ENCODE measurements at places on chromosomes 5 and 9.

DNA sequence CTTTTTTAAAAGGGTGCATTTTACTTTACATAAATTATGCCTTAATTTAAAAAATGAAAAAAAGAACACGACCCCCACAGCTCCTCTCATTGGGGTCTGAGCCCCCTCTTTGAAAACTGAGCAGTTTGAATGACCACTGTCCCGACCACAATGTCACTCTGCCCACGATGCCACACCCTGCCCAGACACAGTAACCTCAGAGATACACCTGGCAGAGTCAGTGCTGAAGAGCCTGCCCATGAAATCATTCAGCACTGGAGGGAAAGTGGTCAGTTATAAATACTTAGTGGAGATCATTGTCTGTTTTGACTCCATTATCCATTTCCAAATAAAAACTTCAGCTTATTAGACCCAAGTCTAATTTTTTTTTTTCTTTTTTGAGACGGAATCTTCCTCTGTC lies 49.3 kb downstream of the DNAJC21 start:
- DNase-seq: no peak

DNA sequence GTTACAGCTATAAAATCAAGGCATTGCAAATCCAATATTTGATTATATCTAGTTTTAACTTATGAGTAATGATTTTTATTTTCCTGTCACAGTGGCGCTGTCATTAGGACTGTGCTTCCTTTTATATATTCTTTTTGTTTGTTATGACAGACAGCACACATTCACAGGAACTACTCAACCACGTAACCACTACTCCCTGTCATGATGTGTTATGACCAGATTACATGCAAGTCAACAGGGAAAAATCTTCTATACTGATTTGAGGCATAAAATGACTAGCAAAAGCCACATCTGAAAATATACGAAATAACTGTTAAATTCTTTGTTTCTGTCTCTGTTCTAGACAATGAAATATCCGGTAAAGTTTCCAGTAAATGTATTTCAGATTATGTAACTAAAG lies 25.4 kb downstream of the SREK1 start:
- DNase-seq: no peak

GRCh38 chr5:119829341-119829740 lies 200.0 kb downstream of the FAM170A start:
- no peak for DNase-seq

DNA sequence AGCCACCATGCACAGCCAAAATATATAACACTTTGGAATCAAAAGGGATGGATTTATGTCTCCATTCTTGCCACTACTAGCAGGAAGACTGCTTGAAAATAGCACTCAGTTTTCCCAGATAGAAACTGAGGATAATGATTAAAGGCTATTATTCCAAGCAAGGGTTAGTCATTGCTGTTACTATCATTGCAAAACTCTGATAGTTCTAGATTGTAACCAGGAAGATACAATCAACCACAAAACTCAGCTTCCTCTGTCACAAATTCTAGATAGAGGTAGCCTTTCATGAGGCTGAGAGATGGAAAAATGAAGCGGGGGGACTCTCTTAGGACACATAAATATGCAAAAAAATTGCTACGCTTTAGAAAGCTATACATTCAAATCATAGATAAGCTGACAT lies 3.1 kb downstream of the ANXA1 start:
- DNase-seq: no peak

DNA sequence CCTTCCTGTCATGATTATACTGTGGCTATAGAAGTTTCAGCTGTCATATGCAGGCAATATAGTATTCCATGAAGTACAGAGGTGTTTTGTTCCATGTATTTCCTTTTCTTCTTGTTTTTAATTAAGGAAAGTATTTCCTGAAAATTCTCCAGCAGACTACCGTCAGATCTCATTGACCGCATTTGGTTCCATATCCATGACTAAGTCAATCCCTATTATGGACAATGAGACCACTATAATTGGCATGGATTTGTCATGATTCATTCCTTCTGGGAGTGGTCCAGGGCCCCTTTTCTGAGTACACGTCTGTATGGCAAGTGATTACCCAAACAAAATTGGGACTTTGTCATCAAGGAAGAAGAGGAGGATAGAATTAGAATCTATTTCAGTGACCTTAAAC lies 283.2 kb upstream of the CLINT1 start:
- DNase-seq: no peak

DNA sequence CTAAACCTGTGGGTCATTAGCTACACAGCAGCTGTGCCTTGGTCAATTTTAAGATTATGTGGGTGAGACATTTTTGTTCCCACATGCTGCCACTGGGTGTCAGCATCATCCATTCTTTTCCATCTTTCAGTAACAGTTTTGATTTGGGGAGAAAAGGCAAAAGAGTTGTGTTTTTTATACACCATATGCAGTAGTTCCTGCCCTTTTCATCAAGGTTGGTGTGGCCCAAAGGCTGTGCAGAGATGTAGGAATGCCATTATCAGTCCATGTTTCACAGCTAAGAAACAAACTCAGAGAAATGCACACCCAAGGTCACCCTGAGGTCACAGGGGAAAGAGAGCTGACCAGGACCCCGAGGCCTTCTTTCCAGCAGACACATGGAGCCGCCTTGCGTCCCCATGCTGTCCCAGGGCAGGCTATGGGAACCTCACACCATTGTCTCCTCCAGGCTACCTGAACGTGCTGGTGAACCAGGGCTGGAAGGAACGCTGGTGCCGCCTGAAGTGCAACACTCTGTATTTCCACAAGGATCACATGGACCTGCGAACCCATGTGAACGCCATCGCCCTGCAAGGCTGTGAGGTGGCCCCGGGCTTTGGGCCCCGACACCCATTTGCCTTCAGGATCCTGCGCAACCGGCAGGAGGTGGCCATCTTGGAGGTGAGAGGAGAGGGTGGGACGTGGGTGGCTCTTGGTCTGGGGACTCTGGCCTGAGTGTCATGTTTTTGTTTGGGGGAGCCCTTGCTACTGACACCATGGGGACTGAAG lies 27.8 kb upstream of the GRPEL2 start:
- DNase-seq: no peak

DNA sequence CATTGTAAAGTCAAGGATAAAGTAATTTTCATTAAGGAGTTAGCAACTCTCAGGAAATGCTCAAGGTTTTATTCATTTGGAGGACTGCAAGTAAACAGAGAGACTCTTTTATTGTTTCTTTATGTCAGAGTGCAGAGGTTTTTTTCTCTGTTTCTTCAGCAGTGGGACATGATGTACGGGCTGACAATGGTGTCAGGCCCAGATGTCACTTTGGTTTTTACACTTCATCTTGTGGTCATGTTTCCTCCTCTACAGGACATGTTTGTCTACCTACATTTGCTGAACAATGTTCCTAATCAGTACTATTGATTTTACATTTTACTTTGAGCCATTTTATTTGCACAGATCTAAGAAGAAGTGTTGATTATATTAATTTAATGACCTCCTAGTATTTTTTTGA lies 72.8 kb upstream of the PARP8 start:
- DNase-seq: no peak

DNA sequence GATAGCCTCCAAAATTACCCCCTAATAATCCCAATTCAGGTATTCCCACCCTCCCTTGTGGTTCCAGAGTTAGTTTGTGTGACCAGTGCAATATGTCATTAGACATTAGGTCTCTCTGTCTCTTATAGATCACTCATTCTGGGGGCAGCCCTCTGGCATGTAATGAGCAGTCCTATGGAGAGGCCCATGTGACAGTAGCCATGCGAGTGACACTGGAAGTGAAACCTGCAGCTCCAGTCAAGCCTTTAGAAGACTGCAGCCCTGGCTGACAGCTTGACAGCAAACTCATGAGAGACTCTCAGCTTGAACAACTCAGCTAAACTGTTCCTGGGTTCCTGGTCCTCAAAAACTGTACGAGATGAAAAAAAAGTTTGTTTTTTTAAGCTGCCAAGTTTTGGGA lies 54.0 kb upstream of the HSPB3 start:
- DNase-seq: no peak

DNA sequence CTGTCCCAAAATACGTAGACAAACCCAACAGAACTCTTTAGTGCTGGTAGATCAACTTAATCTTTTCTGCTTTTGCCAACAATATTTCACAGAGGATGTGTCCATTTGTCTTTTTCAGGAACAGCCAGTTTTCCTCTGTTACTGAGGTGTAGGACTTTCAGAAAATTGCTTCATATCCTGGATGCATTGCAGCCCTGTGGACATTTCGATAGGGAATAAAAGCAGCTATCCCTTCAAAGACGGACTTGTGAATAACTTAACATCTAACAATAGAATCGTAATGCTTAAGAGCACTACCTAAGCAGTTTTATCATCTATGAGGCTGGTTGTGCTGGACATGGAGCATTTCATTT lies 59.7 kb downstream of the PCSK1 start:
- DNase-seq: no peak

DNA sequence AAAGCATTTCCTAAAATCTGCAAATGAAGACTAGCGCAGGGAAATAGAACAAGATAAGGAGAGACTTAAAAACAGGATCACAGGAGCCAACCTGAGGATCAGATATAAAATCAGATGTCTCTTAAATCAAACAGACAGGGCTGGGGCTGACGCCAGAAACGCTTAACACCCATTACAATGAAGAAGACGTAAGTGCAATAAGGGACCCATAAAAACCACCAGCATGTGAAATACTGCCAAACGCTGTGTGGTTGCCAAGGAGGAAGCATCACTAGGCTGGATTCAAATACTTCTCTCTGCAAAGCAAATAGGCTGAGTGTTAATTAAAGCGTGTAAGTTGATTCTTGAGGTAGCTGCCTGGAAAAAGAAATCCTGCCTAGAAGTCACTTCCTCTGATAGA lies 74.4 kb upstream of the ATP10B start:
- DNase-seq: no peak

GRCh38 chr9:134707031-134707680 lies 65.6 kb downstream of the COL5A1 start:
- DNase-seq: no peak

GRCh38 chr5:108607421-108607820 lies 140.3 kb upstream of the FER start:
- no peak for DNase-seq

GRCh38 chr5:126416266-126416925 lies 6.8 kb upstream of the GRAMD2B start:
- DNase-seq: no peak

DNA sequence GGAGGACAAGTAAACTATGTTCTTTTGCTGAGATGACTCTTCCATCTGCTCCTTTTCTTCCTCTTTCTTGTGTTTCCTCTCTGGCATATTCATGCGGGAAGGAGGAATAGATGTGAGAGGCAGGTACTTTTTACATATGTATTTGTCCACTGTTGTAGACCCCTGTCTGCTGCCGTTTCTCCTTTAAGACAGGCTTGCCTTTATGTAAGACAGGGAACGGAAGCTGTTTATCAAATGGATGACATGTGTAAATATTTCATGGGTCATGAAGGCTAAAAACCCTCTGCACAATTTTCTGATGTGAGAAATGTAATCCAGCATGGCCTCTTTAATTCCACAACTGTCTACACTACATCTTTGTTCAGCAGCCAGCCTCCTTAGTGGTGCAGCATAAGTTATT lies 1525.5 kb upstream of the NUDT12 start:
- no peak for DNase-seq

DNA sequence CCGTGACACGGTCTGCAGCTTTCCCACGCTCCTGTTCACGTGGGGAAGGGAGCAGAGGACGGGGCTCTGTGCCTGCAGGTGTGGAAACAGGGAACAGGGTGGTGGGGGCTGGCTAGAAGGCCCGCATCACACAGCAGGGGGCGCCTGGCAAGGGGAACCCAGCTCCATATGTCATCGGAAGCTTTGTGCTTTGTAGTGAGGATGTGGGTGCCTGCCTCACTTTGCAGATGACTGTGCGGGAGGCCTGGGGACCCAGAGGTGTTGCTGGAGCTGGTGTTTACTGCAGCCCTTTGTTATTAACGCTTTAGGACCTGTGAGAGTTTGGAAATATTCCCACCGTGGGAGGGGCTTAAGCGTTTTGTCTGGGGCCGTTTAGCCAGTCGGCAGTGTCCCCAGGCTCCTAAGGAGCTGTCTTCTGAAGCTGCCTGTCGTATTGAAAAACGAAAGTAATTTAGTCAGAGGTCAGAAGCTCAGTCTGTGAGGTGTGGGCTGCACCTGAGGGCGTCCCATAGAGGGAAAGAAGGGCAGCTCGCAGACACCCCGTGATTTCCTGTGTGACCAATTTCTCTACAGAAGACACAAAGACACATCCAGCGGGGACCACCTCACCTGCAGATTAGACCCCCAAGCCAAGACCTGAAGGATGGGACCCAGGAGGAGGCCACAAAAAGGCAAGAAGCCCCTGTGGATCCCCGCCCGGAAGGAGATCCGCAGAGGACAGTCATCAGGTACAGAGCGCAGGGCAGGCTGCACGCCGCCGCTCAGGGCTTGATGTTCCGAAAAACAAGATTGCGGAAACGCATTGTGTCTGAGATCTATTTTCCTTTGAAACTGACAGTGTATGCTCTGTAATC lies 9.1 kb downstream of the MAN1B1 start:
- no peak for DNase-seq

DNA sequence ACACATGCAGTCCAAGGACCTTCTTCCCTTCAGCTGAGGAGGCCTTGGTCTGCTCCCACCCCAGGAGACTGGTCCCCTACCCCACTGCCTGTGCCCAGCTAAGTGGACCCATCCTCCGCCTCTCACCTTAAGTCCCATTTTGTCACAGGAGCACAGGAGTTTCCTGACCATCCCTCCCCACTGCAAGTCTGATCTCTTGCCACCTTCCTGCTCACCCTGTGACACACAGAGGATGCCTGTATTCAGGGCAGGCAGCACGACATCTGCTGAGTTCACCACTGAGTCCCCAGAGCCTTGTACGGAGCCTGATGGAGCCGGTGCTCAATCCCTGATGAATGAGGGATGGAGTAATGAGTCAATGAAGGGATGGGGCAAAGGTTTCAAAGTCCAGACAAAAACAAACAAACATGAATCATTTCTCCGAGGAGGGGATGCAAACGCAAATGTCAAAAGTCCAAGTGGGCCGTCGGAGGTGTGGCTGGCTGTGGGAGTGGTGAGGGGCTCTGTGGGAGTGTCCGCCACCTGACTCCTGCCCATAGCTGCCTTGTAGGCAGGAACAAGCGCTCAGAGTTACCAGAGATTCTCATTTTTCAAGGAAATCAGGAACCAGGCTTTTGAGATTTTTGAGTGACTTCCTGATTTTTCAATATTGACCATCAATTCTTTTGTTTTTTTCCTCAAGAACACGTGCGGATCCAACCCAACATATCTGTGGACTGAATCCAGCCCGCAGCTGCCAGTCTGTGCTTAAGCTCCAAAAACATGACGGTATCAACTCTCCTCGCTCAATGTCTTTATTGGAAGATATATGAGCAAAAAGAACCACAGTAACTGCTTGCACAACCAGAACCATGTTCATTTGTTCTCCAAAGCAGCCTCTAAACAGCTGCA lies 4.4 kb downstream of the RAPGEF1 start:
- DNase-seq: no peak

DNA sequence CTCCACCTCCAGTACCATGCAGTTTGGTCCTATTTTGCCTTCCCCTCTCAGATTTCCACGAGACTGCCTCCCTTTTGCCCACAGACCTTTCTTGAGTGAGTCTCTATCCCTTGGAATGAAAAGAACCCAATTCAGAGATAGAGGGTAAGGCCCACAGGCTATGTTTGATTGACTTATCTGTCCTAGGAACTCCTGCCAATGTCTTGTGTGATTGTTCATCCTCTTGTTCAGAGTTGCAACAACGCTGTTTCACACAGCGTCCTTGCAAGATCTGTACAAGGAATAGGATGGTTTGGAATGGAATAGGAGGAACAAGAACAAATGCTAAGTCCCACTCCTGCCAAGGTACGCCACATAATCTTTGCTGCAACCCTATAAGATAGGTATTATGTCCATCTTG lies 142.2 kb upstream of the ABCA1 start:
- no peak for DNase-seq
